Fibroblast of skin of scalp (primary cell): ENCODE measurements at places on chromosomes 5 and 9.
A peak's percentile ranks its signal among the peaks of the same experiment; 100 is the strongest.

- peak; percentile 69 for DNase-seq
Observed at GRCh38 chr5:132776131-132776937, 705 bp downstream of the SEPTIN8 start.

DNA sequence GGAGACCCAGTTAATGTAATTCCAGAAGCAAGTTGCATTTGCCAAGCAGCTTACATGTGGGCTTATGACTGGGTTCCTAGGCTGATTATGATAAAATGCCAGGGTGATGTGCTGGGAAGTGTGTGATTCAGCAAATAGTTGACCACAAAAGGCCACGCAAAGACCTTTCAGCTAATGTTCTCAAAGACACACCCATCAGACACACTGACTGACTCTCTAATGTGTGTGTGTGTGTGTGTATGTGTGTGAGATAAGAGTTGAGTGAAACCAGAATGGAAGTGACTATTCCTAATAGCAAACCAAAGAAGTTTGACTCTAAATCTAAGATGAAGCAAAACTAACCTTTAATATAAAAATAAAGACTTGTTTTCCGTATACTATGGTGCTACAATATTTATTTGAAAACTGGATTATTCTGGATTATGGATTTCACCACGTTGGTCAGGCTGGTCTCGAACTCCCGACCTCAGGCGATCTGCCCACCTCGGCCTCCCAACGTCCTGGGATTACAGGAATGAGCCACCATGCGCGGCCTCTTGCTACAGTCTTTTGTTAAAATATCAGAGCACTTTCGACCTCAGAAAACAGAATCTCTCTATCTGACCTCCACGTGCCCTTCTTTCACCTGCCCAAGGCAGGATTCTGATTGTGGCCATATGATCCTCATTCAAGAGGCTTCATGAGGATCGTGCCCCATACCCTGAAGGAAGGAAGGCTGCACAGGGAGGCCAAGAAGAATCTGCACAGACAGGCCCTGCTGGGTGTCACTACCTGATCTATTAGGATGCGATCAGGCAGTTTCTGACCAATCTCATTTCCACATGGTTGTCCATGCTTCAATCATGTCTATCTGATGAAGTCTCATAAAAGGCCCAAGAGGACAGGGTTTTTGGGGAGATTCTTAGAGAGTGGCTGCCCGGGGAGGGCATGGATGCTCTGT, 75.6 kb downstream of the USP20 start:
- DNase-seq = peak; percentile 99

DNA sequence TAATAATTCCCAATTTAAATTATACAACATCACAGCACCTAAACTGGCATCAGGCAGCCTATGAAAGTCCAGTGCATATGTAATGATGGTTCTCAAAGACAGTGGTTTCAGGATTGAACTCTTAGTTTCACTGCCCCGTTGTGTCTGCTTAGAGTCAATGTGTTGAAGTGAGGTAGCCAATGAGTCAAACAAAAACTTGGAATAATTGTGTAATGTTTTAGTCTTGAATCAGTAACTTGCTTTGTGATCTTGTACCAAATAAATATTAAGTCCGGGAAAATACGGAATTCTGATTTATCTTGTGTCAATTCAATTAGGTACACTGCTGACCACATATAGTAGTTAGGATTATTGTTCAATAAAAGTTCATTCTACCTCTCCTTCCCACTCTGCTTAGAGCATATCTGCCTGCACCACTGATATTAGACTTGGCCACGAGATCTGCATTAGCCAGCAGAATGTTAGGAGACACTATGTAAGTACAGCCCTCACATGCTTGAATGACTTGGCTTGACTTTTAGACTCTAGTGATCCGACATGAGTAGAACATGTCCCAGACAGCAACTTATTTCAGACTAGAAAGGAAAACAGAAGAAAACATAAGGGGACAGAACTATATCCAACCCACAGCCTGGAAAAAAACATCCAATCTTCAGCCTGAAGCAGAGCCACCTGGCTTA, 441.5 kb upstream of the PTGER4 start:
- DNase-seq = no peak

- no peak for DNase-seq
Observed at GRCh38 chr5:92944337-92944736, 636.7 kb downstream of the NR2F1-AS1 start.

DNA sequence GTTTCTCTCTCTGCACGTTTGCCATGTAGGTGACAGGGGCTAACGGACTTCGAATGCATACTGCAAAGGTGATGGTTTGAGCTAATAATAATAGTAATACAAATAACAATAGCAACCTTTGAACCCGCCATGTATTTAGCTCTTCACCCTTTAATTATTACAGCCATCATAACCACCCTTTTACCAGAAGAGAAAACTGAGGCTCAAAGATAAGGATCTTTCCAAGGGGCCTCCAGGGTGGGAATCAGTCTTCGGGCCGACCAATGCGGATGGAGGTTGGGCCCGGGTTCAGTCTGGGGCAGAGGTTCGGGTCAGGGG, 494 bp downstream of the CDKN2AIPNL start:
- DNase-seq = no peak

DNA sequence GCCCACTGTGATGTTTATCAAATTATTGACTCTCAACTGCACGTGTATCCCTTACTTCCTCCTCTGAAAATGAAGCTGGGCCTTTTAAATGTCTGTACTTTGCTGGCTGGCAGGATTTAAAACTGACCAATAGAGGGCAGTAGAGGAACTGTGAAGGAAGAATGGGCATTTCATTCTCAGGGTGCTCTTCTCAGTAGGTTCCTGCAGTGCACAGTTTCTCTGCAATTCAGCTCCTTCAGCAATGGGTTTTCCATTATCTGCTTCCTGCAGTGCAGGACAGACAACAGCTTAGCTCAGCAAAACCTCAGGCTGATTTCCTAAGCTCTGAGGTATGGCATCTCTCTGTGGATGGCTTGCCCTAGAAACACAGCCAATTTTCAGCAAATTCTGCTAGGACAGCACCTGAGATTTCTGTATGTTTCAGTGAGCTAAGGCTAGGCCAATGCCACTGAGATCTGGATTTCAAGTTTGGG, 298.4 kb upstream of the PRDM9 start:
- peak; percentile 4 for DNase-seq

DNA sequence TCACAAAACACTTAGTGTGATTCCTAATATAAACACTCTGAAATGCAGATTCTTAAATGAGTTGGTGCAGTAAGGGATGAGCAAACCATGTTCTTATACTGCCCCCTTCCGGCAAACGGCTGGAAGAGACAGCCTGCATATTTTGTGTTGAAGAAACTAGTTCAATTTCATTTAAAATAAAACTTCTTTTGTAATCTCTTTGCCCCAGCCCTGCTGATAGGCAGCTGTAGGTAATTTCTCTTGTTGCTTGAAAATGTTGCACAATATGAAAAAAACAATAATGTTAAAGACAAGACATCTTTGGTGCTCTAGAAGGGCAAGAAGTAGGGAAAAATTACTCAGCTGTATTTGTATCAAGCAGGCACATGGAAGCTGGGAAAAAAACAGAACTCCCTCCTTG, 89.7 kb upstream of the CCNG1 start:
- peak; percentile 55 for DNase-seq

- peak; percentile 86 for DNase-seq
Observed at GRCh38 chr5:83721953-83722901, 1.6 kb upstream of the HAPLN1 start.

- DNase-seq = no peak
Observed at GRCh38 chr5:80964491-80964890, 4.3 kb downstream of the RASGRF2 start.

DNA sequence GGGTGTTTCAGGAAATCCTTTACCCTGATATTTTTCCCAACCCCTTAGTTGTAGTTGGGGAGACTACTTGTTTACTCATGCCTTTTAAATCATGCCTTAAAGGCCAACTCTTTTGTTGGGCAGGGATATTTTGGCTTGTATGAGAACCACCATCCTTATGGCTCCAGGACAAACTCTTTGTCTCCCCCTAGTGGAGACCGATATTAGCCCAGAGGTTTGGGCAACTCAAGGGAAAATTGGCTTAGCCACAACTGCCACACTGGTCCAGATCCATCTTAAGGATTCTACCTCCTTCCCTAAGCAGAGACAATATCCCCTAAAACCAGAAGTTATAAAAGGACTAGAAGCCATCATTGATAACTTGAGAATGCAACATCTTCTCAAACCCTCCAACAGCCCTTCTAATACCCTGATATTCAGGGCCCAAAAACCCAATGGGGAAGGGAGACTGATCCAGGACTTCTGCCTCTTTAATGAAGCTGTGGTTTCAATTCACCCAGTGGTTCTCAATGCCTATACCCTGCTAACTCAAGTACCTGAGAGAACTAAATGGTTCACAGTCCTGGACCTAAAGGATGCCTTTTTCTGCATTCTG, 100.9 kb upstream of the HCN1 start:
- DNase-seq = no peak

- DNase-seq = no peak
Observed at GRCh38 chr5:126849101-126849678, 72.3 kb downstream of the LMNB1 start.

DNA sequence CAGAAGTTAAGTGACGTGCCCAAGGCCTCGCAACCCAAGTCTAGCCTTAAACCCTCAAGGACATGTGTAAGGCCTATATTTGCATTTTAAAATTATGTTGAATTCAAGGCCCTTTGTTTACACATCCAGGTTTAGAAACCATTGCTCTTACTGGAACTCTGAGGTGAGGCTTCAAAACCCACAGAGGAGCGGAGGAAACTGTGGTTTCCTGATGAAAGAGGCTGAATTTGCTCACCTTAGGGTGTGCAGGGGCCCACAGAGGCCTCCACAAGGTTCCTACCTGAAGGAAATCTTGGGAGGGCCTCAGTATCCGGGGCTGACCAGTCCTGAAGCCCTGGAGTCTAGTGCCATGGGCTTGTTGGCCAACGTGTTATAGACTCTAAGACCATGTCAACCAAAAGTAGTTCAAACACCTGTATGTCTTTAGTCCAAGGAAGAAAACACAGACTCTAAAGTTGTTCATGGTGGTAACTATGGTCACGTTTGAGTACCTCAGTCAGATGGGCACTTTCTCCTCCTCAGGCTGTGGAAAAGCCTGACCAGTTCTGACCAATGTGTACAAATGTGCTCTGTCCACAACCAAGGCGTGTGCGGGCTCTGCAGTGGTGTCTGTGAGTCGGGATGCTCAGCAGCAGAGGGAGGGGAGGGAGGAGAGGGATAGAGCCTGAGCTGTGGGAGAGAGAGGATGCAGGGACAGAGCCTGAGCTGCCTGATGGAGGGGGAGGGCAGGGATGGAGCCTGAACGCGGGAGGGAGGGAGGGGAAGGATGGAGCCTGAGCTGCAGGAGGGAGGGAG, 124.6 kb upstream of the ERCC6L2 start:
- DNase-seq = no peak

GRCh38 chr5:5473226-5473625, 50.7 kb downstream of the ICE1 start:
- no peak for DNase-seq

DNA sequence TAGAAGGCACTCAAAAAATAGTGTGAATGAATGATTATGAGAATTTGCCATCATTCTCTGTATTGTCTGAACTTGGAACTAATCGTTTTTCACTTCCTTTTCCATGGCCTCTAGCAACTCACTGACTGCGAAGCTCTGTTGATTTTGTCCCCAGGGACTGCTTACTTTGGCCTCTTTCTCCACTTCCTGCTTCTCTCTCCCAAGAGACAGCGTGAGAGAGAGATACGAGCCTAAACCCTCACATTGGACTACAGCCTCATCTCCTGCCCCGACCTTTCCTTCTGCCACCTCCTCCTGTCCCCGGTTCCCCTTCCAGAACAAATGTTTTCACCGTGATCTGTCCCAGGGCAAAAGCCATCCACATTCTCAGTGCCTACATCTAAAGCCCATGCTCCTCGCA, 300.8 kb upstream of the PANK3 start:
- DNase-seq = peak; percentile 69

DNA sequence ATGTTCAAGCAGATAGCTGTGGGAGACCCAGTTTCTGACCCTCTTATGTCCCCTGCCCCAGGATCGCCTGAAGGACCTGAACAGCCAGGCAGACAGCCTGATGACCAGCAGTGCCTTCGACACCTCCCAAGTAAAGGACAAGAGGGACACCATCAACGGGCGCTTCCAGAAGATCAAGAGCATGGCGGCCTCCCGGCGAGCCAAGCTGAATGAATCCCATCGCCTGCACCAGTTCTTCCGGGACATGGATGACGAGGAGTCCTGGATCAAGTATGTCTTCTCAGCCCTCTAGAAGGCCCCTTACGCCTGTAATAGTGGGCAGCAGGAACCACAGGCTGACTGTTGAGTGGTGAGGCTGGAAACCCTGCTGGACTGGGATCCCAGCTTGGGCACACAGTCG, 41.1 kb downstream of the DYNC2I2 start:
- DNase-seq = no peak

DNA sequence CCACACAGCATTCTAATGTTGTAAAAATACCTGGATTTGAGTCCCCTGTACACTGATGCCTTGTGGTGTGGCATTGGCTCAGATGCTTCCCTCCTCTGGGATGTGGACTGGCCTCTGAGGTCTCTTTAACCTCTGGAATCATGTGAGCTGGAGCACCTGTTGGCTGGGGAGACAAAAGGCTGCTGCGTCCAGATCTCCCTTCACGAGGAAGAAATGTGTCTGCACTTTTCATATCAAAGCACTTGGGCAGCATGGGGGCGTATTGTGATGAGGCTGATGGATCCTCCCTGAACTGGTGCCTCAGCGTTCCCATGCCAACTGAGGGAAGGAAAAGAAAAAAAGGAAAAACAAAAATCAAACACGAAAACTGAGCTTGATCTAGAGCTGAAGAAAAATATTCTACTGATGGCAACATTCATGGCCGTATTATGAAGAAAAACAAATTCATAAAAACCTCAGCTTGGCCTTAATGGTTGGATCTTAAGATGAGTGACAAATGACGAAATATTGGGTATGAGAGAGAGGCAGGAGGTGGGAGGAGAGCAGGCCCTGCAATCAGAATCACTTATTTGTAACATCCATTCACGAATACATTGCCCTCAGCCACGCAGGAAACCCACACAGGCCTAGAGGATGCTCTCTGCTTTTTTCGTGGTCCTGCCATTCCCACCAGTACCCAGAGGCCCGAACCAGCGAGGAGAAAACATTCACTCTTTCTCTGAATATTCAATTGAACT, 26.2 kb downstream of the GRIA1 start:
- no peak for DNase-seq

GRCh38 chr5:93325946-93326345, 255.1 kb downstream of the NR2F1-AS1 start:
- DNase-seq = no peak

- DNase-seq = no peak
Observed at GRCh38 chr5:121954086-121954485, 7.7 kb upstream of the SRFBP1 start.
